ENCODE measurements at places on chromosomes 5 and 9.

GRCh38 chr9:76887951-76888350 lies 18.0 kb downstream of the PRUNE2 start:
- no peak for DNase-seq

- DNase-seq = no peak
Measured at GRCh38 chr5:151677776-151678545, 8.8 kb downstream of the SPARC start.

GRCh38 chr5:147568710-147569406 lies 59.0 kb upstream of the DPYSL3 start:
- DNase-seq = no peak

- no peak for DNase-seq
Measured at GRCh38 chr5:149998281-149998680, 2.2 kb downstream of the TIGD6 start.

GRCh38 chr5:106019261-106019660 lies 1651.5 kb downstream of the EFNA5 start:
- DNase-seq = no peak

- DNase-seq = no peak
Measured at GRCh38 chr5:149679876-149680809, 50.0 kb upstream of the PPARGC1B start.

GRCh38 chr5:138926688-138927448 lies 51.7 kb upstream of the LRRTM2 start:
- no peak for DNase-seq

DNA sequence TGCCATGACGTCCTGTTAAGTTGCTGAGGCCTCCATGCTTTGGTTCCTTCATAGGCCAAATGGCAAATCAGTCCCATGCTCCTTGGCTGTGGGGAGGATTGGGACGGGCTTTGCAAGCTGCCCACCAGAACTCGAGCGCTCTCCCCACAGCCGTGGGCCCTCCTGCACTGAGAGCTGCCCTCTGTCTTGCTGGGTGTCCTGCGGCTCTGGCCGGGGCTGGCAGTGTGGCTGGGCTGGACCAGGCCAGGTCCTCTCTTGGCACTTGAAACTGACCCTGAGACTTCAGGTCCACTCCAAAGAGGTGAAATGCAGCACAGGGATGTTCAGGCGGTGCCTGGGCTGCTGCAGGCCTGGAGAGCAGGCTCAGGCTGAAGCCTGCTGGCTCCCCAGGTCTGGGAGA lies 7.0 kb downstream of the MYMK start:
- DNase-seq = no peak

DNA sequence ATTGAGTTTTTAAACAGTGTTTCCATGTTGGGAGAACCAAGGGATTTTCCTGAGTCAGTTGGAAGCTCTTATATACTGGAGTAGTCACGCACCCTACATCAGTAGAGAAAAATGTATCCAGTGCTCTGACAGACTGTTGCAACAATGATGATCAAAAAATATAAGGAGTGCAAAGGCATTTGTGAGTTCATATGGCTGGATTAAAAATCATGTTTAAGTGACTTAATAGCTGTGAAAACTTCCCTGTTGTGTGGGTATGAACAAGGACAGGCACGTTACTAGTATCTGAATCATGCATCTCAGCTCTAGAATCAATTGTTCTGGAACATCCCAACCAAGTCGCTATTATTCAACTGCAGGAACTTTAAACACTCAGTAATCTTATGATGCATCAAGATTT lies 229.7 kb downstream of the ROR2 start:
- no peak for DNase-seq

DNA sequence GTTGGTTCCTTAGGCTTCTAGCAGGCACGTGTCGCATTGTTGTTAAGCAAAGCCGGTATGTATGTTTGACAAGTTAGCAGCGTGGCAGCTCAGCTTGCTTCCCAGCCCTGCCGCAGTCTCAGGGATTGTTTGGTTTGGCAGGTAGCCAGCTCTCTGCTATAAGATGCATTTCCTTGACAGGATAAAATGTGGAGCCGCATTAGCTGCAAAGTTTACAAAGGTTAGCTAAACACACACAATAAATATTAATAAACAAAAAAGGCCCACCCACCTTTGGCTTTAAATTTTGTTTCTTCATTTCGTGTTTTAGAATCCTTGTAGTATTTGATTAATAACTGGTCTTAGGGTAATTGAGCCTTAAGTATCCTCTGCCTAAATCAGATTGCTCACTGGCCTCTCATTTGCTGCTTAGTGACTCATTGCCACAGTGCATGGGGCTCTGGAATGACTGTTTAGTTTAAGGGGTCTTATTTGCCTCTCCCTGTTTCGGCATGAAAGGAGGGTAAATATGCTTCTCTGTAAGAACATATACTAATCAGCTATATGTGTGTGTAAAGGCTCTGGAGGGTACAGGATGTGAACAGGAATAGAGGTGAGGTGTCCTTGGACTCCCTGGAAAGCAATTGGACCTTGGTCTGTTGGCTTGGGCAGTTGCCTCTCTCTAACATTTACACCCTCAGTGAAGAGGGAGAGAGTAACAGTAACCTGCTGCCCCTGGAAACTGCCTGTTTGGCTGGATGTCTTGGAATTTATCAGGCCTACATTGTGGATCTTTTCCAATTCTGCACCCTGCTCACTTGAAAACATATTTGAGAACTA lies 122.0 kb downstream of the GDNF start:
- DNase-seq = peak; percentile 65

- no peak for DNase-seq
Measured at GRCh38 chr5:170655920-170656319, 127.6 kb upstream of the GABRP start.

GRCh38 chr5:28117691-28118090 lies 1079.3 kb upstream of the CDH9 start:
- no peak for DNase-seq

DNA sequence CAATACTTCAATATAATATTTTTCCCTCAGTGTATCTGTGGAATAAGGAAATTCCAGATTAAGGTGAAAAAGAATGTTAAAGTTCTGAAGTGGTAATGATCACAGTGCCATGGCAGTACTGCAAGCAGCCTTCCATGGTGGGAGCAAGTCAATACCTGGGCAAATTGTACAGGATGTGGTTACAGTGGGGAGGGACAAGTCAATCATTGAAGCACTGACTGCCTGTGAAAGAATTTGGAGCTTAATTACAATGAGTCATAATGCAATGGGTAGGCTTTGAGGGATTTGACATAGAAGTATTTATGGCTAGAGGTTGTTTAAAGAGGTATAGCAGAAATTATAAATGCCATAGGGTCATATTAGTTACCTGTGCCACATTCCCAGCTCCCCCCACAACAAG lies 786.5 kb upstream of the ACO1 start:
- no peak for DNase-seq

- DNase-seq = no peak
Measured at GRCh38 chr5:173826428-173827350, 61.5 kb upstream of the CPEB4 start.

GRCh38 chr5:77990020-77990419 lies 213.9 kb upstream of the TBCA start:
- no peak for DNase-seq

- no peak for DNase-seq
Measured at GRCh38 chr5:143113461-143113860, 290.0 kb downstream of the NR3C1 start.

GRCh38 chr9:113301548-113301947 lies 1.6 kb downstream of the RNF183 start:
- DNase-seq = no peak

DNA sequence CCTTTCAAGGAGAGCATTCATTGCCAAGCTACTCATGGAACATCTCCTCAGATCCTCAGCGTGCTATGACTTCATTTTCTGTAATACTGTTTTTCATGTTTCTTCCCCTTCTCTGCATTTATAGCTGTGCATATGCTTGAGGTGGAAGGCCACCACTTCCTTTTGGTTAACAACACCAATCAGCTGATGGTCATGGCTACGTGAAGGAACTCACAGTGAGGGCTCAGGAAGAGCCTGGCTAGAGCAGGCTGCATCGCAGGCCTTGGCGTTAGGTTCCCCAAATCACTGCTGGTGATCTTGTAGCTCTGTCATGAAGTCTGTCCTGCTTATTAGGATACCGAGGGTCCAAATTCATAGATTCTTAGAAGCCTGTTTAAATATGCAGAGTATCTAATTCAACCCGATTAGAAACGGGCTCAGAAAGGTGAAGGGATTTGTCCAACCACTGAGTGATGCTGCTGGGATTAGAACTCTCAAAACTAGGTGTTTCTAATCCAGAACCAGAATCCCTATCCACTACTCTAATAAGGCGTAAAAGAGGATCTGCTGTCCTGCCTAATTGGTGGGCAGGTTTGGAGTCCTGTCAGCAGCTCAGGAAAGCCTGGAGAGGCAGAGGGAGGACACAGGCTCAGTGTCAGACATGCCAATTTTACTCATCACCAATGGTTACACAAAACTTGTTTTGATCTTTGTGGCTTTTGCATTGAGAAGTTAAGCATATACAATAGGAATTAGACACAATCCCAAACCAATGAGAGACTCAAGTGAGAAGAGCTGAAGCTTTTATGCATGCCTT lies 7.5 kb downstream of the SYK start:
- no peak for DNase-seq

DNA sequence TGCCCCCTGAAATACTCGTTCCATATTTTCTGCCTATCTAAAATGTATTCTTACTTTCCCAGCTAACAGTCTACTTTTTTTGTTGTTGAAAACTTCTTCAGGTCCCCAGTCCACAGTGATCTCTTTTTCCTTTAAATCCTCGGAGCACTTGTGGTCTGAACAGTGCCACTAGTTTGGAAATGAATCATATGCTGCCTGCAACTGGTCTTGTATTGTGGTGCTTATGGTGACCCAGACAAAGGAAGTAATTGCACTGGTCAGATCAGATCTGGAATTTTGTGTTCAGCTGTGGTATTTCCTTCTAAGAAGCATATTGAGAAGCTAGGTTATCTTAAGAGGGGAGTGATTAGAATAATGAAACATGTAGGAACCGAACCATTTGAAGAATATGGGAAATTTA lies 2.9 kb downstream of the UNC13B start:
- no peak for DNase-seq

GRCh38 chr9:118596374-118597015 lies 772.7 kb downstream of the BRINP1 start:
- DNase-seq = no peak

DNA sequence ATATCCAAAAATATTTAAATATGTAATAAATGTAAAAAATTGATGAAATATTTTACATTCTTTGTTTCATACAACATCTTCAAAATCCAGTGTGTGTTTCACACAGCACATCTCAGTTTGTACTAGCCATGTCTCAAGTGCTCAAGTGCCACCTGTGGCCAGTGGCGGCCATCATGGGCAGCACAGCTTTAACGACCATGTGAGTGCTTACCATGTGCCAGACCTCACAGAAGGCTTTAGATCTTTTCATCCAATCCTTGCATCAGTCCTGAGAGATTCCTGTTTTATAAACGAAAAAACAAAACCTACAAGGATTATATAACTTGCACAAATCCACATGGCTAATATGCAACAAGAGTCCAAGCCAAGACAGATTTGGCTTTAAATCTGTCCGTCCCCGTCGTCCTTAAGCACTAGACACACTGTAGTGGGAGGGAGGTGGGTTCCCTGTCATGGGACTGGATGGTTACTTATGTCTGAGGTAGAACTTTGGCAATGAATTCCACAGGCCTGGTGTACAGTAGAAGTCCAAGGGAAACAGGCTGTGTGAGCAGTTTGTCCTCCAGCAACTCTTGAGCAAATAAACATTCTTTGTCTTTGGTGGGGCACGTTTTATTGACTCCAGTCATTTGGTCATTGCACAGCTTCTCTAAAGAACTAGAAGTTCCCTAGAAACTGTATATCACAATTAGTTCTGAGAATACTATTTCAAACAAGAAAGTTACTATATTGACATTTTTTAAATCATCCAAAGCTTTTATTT lies 25.0 kb upstream of the F2R start:
- DNase-seq = no peak

- no peak for DNase-seq
Measured at GRCh38 chr9:12813960-12814876, 39.4 kb downstream of the LURAP1L start.

DNA sequence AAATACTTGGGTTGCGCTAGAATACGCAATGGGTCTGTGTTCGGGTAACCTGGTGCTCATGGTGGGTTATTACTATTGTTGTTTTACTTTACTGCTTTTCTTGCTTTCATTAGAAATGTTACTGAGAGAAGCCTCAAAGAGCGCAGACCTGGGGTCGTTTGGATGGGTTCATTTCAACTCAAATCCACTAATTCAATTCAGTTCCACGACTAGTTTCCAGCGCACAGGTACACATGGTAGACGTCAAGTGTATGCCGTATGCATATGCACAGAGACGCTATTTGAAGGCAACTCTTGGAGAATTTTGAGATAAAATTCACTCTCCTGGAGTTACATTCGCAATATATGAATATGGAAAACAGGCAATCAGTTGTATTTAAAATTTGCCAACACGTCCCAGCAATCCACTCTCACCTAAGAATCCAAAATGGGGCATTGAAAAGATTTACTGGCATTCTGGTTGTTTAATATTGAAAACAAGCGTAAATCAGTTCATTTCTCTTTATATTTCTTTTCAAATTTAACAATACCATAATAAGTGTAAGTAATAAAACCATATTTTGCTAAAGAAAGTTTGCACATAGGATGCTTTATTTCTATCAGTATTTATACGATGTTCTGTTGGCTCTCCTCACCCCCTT lies 4.4 kb upstream of the PAX5 start:
- no peak for DNase-seq

GRCh38 chr5:83428126-83428525 lies 43.4 kb upstream of the VCAN start:
- no peak for DNase-seq

GRCh38 chr9:88319936-88320747 lies 68.1 kb upstream of the SPIN1 start:
- DNase-seq = no peak

- no peak for DNase-seq
Measured at GRCh38 chr9:117979914-117980313, 275.7 kb downstream of the TLR4 start.

DNA sequence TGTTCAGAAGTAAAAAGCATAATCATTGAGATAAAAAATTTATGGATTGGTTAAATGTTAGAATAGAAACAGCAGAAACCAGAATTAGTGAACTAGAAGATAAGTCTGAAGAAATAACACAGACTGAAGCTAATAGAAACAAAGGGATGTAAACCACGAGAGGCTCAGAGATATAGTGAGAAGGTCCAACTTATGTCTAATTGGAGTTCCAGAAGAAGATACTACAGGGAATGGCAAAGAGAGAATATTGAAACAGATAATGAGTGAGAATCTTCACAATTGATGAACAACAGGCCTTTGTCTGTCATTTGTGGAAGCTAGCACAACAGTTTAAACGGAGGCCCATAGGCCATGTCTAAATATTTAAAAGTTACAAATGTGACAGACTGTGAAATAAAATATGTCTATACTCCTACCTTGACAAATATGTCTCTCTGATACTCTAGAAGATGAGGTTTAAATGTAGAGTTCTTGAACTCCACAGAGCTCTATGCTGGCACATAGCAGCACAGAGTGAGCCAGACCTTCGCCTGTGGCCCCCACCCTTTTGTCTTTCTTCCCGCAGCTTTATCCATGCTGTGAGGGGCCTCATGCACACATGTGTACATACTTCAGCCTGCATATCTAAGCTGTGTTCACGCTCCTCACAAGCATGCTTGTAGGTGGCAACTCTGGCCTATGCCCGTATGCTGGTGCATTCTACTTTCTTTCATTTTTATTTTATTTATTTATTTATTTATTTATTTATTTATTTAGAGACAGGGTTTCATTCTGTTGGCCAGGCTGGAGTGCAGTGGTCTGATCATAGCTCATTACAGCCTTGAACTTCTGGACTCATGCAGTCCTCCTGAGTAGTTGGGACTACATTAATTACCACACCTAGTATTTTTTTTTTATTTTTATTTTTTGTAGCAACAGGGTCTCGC lies 45.0 kb upstream of the ABL1 start:
- no peak for DNase-seq

- no peak for DNase-seq
Measured at GRCh38 chr9:35593581-35593980, 11.5 kb upstream of the TESK1 start.
